Trophoblast cell (in vitro differentiated cells and primary cell): ENCODE measurements at places on chromosomes 16 and 17.
A peak's percentile ranks its signal among the peaks of the same experiment; 100 is the strongest.

- DNase-seq = no peak
Measured at GRCh38 chr16:70604407-70605282, 41.7 kb upstream of the IL34 start.

DNA sequence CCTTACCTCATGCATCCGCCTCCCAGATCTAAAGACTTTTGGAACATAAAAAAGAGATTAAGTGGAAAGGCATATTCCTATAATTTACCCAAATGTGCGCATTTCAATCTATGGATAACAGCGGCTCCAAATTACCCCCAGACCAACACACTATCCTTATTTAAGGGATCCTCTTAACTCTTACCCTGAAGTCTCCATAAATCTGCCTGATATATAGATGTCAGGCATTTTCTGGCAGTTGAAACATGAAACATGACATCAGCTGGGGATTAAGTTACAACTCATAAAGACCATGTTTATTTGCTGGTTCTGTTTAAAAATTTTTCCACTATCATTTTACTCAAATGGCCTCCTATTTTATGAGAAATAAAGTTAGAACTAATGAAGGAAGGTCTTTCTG is 478.5 kb upstream of the SALL1 start:
- DNase-seq = no peak

GRCh38 chr17:67377488-67378453 is 690 bp downstream of the PITPNC1 start:
- peak; percentile 42 for DNase-seq

- no peak for DNase-seq
Measured at GRCh38 chr16:85195900-85196772, 83.9 kb upstream of the CIBAR2 start.

DNA sequence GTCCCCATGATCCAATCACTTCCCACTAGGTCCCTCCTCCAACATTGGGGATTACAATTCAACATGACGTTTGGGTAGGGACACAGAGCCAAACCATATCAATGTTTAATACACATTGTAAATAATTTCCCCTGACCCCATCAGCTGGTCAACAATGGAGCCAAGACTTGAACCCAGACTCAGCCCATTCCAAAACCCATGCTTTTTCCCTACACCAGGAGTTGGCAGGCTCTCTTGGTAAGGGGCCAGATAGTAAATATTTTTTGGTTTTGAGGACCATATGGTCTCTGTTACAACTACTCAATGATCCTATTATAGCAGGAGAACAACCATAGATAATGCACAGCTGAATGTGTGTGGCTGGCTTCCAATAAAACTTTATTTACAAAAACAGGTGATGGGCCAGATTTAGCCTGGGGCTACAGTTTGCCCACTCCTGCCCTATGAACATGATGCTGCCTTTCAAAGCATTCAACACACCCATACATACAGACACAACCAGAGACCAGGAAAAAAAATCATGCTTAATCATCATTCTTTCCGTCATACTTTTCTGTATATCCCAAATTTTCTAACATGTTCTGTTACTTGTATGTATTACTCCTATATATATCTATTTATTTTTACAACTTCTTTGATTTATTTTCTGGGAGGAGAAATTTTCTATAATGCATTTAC is 22.1 kb upstream of the MSI2 start:
- DNase-seq = no peak

- DNase-seq = peak; percentile 2
Measured at GRCh38 chr16:65702707-65703402, 581.0 kb upstream of the CDH11 start.

DNA sequence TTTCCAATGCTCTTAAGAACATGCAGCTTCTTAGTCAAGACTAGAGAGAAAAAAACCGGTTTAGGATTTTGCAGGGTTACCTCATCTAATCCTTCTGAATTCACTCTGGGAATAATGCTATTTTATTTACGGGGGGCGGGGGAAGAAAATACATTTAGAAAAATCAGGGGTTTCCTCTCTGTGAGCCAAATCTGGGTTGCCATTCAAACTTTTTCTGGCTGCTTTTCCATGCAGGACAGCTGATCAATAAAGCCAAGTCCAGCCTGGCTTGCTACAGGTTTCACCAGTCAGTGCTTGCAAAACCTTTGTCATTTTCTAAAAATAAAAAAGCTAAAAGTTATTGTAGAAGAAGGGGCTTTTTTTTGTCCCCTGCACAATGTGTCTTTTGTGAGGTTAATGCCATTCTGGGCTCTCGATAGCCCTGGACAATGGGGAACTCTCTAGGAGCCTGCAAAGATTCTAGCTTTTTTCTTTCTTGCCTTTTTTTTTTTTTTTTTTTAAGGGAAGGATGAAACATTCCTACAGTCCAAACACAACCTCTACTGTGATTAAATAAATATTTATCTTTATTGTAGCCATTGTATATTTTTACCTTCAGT is 13.1 kb upstream of the ZFHX3 start:
- DNase-seq = no peak

DNA sequence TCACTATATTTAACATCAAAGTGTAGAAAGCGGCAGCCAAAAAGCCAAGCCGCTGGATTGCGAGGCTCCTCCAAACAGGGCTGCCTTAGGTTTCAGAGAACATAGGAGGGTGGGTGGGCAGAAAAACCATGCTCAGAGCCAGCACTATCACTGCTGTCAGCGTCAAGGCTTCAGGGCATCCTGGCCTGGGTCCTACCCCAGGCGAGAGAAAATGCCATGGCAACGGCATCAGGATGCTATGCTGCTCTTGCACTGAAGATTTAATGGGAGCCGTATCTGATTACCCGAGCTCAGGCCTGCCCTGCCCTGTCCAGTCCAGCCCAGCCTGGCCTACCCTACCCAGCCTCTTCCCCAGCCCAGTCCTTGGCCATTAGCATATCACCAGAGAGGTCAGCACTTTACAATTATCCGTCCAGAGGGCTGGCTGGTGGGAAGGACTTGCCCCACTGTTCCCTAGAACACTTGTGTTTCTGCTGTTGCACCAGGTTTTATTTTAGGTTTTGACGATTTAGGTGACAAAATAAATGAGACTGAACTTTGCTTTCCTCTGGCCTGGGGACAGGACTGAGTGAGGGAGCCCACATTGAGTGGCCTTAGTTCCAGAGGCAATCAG is 61.1 kb downstream of the TOM1L2 start:
- DNase-seq = no peak

GRCh38 chr17:74604200-74604599 is 12.1 kb upstream of the CD300LD start:
- no peak for DNase-seq

DNA sequence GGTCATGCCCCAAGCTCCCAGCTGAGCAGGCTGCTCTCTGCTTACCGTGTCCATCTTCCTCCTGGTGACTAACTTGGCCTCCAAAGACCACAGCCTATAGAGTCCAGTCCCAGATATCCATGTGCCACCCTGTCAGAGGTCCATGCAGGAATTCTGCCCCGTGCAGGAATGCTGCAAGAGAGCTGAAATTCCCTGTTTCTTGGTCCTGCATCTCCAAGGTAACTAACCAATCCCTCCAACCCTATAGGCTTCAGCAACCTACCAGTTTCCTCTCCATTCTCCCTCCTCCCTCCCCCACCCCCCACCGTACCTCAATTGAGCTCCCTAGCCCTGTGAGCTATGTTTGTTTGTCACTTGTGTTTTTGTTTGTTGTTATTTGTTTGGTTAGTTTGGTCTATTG is 9.6 kb upstream of the MKS1 start:
- DNase-seq = no peak
